ENCODE measurements at places on chromosomes 3 and 15. TPM values are rescaled to one million over a fixed set of nuclear protein-coding genes. Genes with fewer than 3 reads are reported as not detected.

P3H2 gene
- total RNA-seq, result 3.7 TPM

CD276 gene
- total RNA-seq, result 36.6 TPM

CLSTN2 gene
- total RNA-seq, result 18.4 TPM

SUSD5 gene
- 1.7 TPM for total RNA-seq

SLC49A4 gene
- total RNA-seq, result 21.4 TPM

TRIM42 gene
- not detected for total RNA-seq

WDR72 gene
- under 0.01 TPM for total RNA-seq

GNAT1 gene
- total RNA-seq, result not detected

HIGD2B gene
- total RNA-seq, result not detected

GOLGA8H gene
- total RNA-seq, result 0.49 TPM

MYH15 gene
- total RNA-seq, result 0.25 TPM

ERICH6 gene
- total RNA-seq, result 0.25 TPM

PPP1R14D gene
- total RNA-seq, result not detected

TPRG1 gene
- total RNA-seq, result 0.74 TPM

INO80 gene
- 30.0 TPM for total RNA-seq

PAK6 gene
- 14.3 TPM for total RNA-seq

CTSH gene
- 17.5 TPM for total RNA-seq

C15orf40 gene
- total RNA-seq, result 6.1 TPM

MELTF gene
- total RNA-seq, result 4.4 TPM

CFAP92 gene
- 1.2 TPM for total RNA-seq

NCEH1 gene
- 5.2 TPM for total RNA-seq

LINGO1 gene
- total RNA-seq, result 46.2 TPM

C3orf49 gene
- not detected for total RNA-seq

CFAP100 gene
- total RNA-seq, result 2.5 TPM

TKT gene
- total RNA-seq, result 95.1 TPM

P2RY14 gene
- total RNA-seq, result 0.74 TPM

COMMD2 gene
- 68.1 TPM for total RNA-seq

SERPINI1 gene
- 105 TPM for total RNA-seq

PRTG gene
- total RNA-seq, result 4.9 TPM

SKOR1 gene
- total RNA-seq, result 0.25 TPM

GP9 gene
- 0.25 TPM for total RNA-seq

PTH1R gene
- 0.98 TPM for total RNA-seq

NR2E3 gene
- not detected for total RNA-seq

NANOGP8 gene
- 0.25 TPM for total RNA-seq

TIPIN gene
- total RNA-seq, result 15.2 TPM

GPR160 gene
- 2.2 TPM for total RNA-seq

ROBO2 gene
- total RNA-seq, result 253 TPM

ANKUB1 gene
- 0.25 TPM for total RNA-seq

CCR1 gene
- 0.49 TPM for total RNA-seq

ZNF592 gene
- 7.9 TPM for total RNA-seq

Data from temporal lobe (tissue), 4 donors.